ENCODE measurements at places on chromosomes 13 and 19.

DNA sequence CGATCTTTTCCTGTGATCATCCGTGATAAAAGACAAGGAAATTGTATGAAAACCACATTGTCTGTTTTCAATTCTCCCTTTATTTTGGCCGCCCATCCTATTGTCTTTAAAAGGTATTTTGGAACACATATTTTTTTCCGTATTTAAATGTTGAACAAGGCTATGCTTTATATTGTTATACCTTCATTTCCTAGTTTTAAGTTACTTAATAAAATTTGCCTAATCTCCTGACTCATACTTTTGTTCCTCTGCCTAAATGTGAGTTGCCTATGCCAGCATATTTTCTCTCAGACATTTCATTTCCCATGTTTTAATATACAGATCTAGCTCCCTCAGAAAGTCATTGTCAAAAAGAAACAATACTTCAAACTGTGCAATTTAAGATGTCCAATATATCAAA is 104.2 kb downstream of the SLITRK6 start:
- no peak for DNase-seq

- no peak for DNase-seq
These were observed 9.2 kb downstream of the U2AF2 start for GRCh38 chr19:55663846-55664536.

DNA sequence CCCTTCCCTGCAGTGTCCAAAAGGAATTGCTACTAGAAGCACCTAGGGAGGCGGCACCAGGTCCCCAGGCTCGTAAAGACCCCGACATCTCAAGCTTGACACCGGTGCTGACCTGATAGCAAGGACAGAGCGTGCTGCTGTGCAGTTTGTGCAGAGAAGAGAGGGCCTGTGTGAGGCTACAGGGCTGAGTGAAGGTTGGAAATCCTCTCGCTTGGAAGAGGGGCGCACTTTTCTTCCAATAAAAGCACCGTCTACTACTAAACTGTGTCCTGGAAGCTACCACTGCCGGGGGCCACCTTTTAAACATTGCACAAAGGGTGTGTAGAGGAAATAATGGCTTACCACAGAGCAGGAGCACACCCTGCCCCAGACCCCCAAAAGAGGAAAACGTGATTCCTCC is 11.0 kb downstream of the TMEM272 start:
- DNase-seq = no peak

GRCh38 chr13:45047394-45048310 is 58.3 kb downstream of the GPALPP1 start:
- peak; percentile 61 for DNase-seq

- DNase-seq = no peak
These were observed 166.9 kb downstream of the SLC7A1 start for GRCh38 chr13:29428310-29429181.
